ENCODE measurements at places on chromosomes 2 and 18. TPM values are rescaled to one million over a fixed set of nuclear protein-coding genes. Genes with fewer than 3 reads are reported as not detected.

Gene MPV17
- 72.3 TPM for polyA plus RNA-seq

Gene INHBB
- polyA plus RNA-seq: 0.06 TPM

Gene CHAC2
- 3.2 TPM for polyA plus RNA-seq

Gene SIX2
- polyA plus RNA-seq: 30.4 TPM

Gene SERPINB10
- polyA plus RNA-seq: not detected

Gene FMNL2
- polyA plus RNA-seq: 86.0 TPM

Gene ABCG5
- polyA plus RNA-seq: 0.40 TPM

Gene LINC00305
- 4.5 TPM for polyA plus RNA-seq

Gene BOK
- 28.4 TPM for polyA plus RNA-seq

Gene BIN1
- 129 TPM for polyA plus RNA-seq

Gene CYBRD1
- 36.0 TPM for polyA plus RNA-seq

Gene ATP6V1B1
- polyA plus RNA-seq: 78.2 TPM

Gene CDKL4
- 0.56 TPM for polyA plus RNA-seq

- DNase-seq: no peak
Measured at GRCh38 chr2:106624787-106625380, 137.7 kb downstream of the CD8B2 start.

GRCh38 chr18:49563130-49563540, 1.3 kb downstream of the LIPG start:
- no peak for DNase-seq

DNA sequence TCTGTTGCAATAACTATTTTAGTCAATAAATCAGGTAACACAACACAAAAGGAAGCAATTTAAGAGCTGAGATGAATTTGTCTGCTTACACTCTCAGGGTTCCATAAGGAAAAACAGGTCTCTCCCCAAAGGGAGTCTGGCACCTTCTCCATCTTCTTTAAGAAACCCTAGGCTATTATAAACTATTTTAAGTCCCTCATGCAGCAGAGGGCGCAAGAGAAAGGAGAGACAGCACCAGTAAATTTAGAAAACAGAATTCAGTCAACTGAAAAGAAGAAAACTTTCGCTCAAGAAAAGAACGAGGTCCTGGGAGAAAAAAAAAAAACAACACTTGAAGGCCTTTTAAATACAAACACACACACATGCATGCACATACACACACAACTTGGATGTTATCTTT, 19.1 kb downstream of the SULT1C4 start:
- DNase-seq: no peak

- DNase-seq: no peak
Measured at GRCh38 chr2:236653863-236654262, 84.2 kb downstream of the ACKR3 start.

GRCh38 chr2:178450524-178450773, 526 bp downstream of the PRKRA start:
- DNase-seq: no peak

- DNase-seq: no peak
Measured at GRCh38 chr2:177053716-177054115, 158.9 kb upstream of the HNRNPA3 start.

DNA sequence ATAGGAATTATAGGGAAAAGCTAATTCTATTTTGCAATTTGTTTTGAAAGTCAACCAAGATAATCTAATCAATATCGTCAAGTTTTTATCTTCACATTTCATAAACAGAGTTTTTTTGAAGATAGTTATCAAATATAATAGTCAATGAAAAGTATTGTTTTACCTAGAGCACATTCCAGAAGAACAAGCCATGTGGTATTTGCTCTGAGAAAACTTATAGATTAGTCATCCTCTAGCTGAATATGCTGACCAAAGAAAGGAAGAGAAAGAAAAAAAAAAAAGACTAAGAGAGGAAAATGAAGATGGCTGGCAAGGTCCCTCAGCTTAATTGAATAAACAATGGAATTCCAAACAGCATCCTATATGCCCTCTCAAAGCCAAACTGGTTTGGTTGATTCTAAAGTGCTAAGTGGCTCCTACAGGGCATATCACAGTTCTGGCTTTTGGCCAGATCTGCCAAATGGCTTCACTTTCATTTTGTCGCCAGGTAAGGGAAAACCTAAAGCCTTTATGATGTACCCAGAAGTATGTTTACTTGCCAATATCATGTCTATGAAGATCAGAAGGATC, 132.6 kb downstream of the VWC2L start:
- no peak for DNase-seq

DNA sequence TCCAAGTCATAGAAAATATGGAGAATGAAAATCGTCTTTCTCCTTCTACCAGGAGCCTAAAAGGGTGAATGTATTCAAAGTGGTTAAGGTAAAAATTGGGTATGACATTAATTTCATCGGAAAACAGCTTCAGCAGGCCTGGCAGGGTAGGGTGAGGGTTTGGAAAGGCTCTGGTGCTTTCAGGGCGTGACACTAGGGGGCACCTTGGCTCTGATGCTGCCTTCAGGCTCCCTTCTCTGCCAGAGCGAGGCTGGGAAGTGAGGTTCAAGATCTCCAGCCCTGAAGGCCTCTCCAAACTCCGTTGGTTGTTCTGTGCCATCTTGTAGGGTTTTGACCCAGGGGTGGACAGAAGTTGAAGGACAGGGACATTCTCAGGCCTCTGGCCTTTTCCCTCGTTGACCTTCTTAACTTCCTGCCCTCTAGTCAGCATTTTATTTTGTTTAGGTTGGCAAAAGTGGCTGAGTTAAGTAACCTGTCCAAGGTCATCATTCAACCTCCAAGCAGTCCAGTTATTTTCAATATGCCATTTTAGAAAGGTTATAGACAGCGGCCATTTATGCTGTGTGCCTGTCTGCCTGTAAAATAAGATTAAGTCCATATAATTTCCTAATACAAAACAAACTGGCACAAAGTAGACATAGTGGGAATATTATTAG, 40.3 kb downstream of the EML6 start:
- DNase-seq: no peak

GRCh38 chr2:174333372-174334277, 1.1 kb upstream of the SP9 start:
- no peak for DNase-seq

GRCh38 chr2:190415794-190416775, 7.9 kb downstream of the MFSD6 start:
- DNase-seq: no peak

- no peak for DNase-seq
Measured at GRCh38 chr2:130251535-130251872, 53.3 kb upstream of the TUBA3E start.

DNA sequence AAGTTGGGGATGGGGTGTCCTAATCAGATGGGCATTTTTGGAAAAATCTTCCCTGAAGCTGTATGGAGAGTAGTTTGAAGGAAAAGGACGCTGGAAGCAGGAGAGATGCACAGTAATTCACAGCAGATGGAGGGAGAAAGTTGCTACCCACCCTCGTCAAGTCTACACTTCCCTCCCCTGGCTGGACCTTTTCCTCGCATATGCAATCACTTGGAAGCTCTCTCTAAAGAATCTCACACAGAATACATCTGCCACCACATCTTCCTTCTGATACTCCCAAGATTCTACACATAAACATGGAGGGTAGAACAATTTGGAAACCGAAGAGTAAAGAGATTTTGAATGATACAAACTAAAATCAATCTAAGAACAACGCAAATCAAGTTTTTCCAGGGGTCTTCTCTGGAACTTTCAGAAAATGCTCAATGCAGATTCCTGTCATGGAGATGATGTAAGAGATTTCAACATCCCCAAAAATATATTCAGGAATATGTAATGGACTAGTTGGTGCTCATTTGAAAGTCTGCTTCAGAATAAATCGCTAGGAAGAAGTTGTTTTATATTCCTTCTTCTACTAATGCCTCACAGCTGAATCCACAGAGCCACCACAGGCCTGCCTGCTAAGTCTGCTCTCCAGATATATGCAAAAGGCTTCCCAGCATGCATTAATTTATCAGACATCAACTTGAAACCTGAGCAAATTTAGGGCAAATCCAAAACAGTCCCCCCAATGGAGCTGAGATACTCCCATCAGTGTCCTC, 291.5 kb downstream of the LRATD1 start:
- DNase-seq: no peak

DNA sequence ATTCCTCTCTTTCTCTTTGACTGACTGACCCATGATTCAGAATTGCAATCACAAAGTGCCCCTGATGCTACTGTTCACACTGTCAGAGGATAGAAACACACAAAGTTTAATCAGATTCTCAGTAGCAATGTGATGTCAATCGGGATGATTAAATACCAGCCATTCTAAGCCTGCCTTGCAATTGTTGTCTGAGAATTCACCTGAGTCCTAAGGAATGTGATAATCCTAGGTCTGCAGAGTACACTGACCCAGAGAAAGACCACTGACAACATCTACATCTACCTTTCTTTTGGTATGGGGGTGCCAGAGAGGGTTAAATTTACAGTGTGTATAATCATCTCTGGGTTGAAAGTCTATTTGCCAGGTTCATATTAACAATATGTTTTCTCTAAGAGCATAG, 883.3 kb downstream of the NRXN1 start:
- no peak for DNase-seq

- DNase-seq: no peak
Measured at GRCh38 chr2:14872779-14873325, 240.3 kb downstream of the LRATD1 start.
